ENCODE measurements at places on chromosomes 3 and 15.

- no peak for DNase-seq
These were observed 314.3 kb downstream of the CHST2 start for GRCh38 chr3:143433787-143434378.

- no peak for DNase-seq
These were observed 66.4 kb downstream of the TFG start for GRCh38 chr3:100775669-100776068.

GRCh38 chr3:1527786-1528185 lies 435.0 kb downstream of the CNTN6 start:
- DNase-seq, result no peak

GRCh38 chr3:188125076-188125475 lies 28.9 kb upstream of the LPP start:
- DNase-seq, result no peak

- no peak for DNase-seq
These were observed 28.4 kb upstream of the CHST2 start for GRCh38 chr3:143090976-143091837.

DNA sequence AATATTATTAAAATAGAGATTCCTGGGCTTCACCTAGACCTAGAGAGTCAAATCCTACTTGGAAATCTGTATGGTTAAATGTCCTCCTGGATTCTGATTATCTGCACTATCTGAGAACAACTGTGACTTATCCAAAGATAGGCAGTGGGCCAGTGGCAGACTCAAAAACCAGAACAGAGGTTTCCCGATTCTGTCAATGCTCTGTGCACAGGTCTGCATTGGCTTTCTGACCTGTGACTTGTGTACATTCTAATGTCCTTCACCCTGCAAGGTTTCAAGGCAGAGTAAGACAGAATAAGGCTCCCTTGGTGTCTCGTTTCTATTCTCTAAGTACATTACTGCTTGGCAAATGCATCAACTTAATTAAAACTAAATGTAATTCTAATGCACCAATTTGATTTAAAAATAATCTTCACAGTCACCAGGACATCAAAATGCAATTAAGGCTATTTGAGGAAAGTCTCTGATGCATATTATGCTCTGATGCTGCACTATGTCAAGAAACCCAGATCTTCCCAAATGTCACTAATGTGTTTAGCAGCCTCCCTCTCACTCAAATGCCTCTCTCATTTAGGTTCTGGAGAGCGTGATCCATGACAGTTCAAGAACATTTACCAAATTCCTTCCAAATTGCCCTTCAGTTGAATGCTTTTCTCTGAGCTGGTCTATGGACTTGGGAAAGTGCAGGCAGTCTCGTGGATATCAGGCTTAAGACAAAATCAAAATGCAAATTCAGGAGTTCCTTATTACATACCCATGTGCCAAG lies 140.1 kb downstream of the STAC start:
- no peak for DNase-seq

DNA sequence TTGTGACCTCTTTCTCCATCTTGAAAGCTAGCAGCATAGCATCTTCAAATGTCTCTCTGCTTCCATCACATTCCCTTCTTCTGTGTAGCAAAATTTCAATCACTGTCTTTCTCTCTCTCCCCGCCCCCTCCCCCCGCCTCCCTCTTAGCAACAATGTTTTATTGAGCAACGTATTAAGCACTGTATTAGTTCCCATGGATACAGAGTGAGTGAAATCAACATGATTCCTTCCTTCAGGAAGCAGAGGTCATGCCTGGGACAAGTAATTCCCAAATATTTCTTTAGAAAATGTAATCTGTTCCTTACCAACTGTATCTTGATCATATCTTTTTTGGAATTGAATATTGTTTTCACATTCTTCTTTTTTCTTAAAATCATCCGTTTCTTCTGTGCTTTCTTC lies 373.7 kb upstream of the NECTIN3 start:
- no peak for DNase-seq

GRCh38 chr3:9352917-9353752 lies 9.7 kb upstream of the THUMPD3 start:
- DNase-seq, result peak; percentile 83

- DNase-seq, result no peak
These were observed 1.5 kb upstream of the PLXNB1 start for GRCh38 chr3:48431224-48432029.

DNA sequence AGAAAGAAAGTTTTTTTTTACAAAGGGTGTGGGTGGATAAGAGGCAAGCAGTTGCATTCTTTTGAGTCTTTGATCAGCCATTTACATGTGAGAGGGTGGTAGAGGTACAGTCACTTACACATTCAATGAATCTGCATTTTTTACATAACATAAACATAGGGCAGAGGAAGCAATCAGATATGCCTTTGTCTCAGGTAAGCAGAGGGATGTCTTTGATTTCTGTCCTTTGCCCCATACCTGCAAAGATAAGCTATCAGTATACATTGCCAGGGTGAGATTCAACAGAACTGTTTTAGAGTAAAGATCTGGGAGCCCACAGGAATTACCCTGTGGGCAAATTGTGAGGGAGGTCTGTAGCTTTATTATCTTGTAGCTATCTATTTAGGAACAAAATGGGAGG lies 5.4 kb upstream of the PPP1R2 start:
- no peak for DNase-seq

DNA sequence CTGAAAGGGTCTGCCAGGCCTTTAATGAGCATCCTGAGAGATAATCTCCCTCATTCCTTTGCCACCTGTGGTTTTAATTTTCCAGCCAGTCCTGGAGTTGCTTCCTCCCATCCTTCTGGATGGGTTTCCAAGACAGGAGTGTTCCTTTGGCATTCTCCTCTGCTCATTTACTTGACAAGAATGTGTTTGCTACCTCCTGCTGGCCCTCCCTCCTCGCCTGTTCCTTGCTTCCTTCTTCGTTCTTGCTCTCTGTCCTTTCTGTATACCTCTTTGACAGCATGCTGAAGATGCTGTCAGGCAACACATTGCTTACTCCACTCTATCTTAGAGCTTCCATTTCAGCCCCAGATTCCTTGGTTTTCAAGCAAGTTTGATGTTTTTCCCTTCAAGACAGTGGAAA lies 46.0 kb downstream of the ERC2 start:
- DNase-seq, result no peak

All from midbrain (tissue), 1 donor.